Effector memory CD8-positive, alpha-beta T cell (primary cell): ENCODE measurements at places on chromosomes 1 and 21.

DNA sequence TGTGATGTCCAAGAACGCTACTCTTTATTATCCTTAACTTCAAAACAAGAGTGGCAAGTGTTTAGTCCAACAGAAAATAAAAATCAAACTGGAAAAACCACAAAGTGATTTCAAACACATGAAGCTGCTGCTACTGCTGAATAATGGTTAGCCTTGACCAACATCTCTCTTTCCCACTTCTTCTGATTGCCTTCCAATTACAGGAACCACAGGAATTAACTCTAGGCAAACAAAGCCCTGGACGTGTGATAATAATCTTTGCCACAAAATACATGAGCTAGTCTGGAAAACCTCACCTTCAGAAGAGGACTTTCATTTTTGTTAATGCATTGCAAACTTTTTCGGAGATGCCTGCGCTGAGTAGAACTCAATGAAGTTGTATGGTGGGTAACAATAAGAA, 48.6 kb upstream of the COL11A1 start:
- no peak for DNase-seq

GRCh38 chr1:214971071-214971470, 111.5 kb upstream of the KCNK2 start:
- DNase-seq: no peak

DNA sequence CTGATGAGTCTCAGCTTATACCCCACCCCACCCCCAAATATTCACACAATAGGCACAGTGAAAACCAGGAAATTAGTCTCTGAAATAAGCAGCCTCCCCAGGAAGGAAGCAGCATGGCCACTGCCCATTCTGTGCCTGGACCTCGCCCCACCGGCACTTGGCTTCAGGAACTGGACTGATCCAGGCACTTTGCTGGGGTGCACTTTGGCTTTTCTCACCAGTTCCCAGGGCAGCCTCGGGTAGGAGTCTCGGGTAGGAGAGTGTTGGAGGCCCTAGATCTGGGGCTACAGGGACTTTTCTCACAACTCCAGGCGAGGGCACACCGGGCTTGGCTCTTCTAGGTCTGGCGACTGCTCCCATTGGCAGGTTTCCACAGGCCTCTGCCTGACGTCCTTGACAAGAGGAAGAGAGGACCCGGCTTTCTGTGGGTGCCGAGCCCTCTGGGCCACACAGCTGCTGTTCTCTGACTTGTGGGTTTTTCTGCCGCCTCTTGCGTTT, 18.7 kb downstream of the ADARB1 start:
- DNase-seq: no peak

GRCh38 chr1:20028726-20029125, 41.3 kb upstream of the PLA2G5 start:
- DNase-seq: no peak

GRCh38 chr1:16430606-16431005, 6.6 kb downstream of the SPATA21 start:
- DNase-seq: no peak

DNA sequence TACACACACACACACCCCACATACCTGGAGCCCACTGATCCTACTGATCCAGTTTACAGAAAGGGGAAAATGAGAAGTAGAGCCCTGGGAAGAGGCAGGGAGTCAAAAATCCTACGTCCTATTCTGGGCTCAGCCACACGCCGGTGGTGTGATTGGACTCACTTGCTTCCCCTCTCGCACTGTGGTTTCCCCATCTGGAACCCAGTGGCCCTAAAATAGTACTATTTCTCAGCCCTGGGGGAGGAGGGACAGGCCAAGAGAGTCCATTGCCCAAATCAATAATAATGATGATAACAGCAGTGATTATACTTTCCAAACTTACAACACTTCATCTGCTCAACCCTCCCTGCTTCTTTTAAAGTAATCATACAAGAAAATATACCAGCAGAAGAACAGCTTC, 2.9 kb upstream of the PIGR start:
- no peak for DNase-seq

GRCh38 chr1:179293340-179294327, at the start of gene SOAT1:
TSS of gene SOAT1 (plus strand) at chr1:179293797. CDS start at chr1:179302685, 8,888 bp downstream.
- peak; percentile 91 for DNase-seq
